ENCODE measurements at places on chromosomes 12 and 14.

DNA sequence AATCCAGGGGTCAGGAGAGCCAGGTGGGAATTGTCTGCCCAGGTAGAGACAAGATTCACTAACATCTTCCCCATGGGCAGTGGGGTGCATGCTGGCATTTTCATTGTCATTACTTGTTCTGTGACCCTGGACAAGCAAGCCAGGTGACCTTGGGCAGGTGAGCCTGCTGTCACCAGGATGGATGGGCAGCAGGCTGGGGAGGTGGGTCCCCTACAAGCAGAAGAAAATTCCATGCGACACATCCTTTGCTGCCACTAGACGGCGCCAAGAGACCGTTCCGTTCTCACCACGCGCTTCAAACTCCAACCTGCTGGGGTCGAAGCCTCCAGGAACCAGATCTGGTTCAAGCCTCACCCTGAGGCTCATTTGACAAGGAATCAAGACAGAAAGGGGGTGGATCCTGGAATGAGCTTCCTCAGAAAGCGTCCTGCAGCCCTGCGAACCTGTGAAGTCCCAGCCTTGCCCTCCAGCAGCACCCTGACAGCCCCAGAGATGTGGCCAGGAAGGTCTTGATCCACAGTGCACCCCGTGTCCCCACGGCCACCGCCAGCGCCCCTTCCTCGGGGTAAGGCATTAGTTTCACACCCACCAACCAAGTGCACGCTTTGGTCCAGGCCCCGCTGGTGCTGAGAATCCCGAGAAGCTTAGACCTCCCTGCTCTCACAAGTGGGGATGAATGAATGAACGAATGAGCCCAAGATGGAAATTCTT is 3.2 kb upstream of the DYNC1H1 start:
- peak; percentile 80 for DNase-seq

DNA sequence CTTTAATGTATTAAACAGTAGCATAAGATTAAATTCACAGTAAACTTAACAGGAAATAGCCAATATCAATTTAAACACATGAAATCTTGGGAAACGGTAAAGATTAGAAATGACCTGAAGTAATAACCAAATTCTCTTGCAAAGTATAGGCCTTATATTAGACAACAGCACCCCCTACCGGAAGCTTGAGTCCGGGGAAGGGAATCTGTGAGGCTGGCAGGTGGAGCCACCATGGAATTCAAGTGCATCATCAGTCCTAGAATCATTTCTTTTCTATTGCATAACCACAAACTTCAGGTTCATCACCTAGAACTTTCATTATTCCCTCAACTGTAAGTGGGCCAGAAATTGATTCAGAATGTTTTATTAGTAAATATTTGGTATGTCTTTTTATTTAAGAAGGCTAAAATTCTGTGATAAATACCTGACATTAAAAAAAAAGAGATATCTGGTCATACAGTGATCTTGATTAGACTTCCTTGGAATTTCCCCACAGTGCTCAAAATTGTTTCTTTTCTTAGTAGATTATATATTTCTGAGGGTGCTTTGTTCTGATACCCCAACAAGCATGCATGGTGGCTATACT is 48.6 kb downstream of the AP5M1 start:
- DNase-seq = peak; percentile 56

- no peak for DNase-seq
These were observed 48.0 kb downstream of the AACS start for GRCh38 chr12:125113263-125113662.

GRCh38 chr12:6323340-6323994 is 13.0 kb downstream of the PLEKHG6 start:
- peak; percentile 72 for DNase-seq

GRCh38 chr12:85279449-85280164 is 413 bp upstream of the ALX1 start:
- peak; percentile 37 for DNase-seq

DNA sequence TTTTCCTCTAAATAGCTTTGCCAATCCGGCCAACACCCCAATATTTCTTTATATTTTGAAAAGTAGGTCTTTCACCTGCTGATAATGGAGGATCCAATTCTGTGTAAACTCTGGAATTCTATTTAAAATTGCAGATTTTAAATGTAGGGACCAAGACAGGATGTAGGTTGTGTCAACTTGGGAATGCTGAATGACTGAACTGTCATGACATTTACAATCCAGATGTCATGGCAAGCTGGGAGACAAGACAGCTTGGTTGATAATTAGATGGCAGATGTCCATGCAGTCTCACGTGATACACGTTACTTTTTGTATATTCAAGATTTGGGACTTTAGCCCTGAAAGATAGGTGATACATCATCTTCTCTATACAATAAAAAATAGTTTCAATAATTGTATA is 477.2 kb downstream of the DIO2 start:
- no peak for DNase-seq

Measured in right hindlimb (tissue), 1 donor.